ENCODE measurements at places on chromosomes 1 and 21.

- no peak for DNase-seq
These were observed 4.5 kb downstream of the NCMAP start for GRCh38 chr1:24560361-24560760.

- DNase-seq: peak; percentile 87
These were observed 61.8 kb upstream of the NBL1 start for GRCh38 chr1:19582318-19582717.

- peak; percentile 91 for DNase-seq
These were observed at the start of gene SLX9 for GRCh38 chr21:44939532-44940115. SLX9 (plus strand) TSS chr21:44940029; CDS start chr21:44940058, 29 bp downstream.

DNA sequence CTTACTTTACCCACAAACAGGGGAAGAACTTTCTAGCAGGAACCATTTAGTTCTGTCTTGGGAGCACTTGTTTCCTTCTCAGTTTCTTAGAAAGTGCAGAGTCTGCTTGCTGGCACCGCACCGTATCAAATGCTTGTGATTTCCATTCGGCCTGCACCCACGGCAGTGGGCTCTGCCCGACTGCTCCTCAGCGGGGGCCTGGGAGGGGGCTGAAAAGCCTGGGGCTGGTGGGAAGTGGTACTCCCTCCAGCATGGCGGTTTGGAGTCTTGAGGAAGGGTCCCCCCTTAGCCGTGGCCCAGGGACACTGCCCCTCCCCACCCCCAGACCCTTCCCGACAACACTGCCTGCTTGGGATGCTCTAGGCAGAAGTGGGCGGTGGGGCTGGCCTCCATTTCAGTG, 57.0 kb downstream of the KIF26B start:
- DNase-seq: no peak

DNA sequence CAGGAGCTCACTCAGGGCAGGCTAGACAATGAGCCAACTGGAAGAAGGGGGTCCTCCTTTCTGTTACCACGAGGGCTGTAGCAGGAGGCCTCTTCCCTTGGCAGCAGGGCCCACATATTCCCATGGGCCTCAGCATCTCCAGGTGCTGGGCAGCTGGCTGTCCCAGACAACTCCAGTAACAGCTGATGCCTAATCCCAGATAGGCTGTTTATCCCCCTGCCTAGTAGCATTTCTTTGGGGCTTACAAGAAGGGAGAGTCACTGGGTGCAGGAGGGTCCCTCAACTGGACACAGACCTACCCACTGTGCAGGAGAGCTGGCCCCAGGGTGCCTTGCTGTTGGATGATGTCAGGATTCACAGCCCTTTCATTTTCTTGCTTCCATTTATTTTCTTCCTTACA, 278.2 kb downstream of the DSCAM start:
- DNase-seq: no peak

DNA sequence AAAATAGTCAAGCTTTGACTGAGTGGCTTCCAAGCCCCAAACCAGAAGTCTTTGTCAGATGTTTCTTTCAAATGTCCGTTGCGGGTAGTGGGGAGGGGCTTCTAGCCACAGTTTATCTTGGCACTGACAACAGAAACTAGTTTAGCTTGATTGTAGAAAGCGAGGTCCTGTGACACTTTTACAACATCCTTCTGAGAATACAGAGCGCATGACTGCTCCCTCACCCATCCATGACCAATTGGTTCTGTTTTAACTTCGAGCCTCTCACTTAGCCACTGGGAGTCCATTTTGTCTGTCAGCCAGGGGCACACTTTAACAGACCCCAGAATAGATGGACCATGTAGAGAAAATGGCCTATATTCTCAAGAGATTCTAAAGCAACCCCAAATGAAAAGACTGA, 199.2 kb upstream of the ST6GALNAC5 start:
- DNase-seq: no peak

- DNase-seq: no peak
These were observed 3.6 kb downstream of the CAP1 start for GRCh38 chr1:40044110-40044509.

GRCh38 chr1:116372651-116373430, at the start of gene ATP1A1:
ATP1A1 (plus strand) TSS chr1:116373244; CDS start chr1:116373512, 268 bp downstream.
- peak; percentile 97 for DNase-seq

DNA sequence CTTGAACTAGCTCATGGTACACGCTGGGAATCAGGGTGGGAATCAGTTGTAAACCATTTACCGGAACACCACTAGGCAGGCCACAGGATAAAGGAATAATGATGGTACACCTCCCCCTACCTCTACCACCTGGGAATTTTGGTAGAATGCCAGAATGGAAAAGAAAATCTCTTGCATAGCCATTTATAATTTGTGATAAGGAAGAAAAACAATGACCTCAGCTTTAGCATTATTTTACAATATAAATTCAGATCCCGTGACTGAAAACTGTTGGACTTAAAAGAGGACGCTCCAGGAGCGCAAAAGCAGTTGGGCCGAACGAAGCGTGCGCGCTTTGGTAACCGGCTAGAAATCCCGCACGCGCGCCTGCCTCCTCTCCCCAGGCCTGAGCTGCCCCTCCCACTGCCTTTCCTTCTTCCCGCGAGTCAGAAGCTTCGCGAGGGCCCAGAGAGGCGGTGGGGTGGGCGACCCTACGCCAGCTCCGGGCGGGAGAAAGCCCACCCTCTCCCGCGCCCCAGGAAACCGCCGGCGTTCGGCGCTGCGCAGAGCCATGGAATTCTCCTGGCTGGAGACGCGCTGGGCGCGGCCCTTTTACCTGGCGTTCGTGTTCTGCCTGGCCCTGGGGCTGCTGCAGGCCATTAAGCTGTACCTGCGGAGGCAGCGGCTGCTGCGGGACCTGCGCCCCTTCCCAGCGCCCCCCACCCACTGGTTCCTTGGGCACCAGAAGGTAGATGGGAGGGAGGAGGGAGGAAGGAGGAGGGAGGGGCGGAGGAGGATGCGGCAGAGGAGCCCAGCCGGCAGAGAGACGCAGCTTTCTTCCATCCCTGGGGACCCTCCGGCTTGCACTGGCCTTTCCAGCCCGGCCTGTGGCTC, at the start of gene CYP4X1:
Gene CYP4X1 (plus strand): TSS at position 402 of the 873 bp plus-strand sequence. CDS start 149 bp downstream, at position 551.
- DNase-seq: peak; percentile 71

- no peak for DNase-seq
These were observed 31.4 kb downstream of the SLC44A3 start for GRCh38 chr1:94851571-94851970.

DNA sequence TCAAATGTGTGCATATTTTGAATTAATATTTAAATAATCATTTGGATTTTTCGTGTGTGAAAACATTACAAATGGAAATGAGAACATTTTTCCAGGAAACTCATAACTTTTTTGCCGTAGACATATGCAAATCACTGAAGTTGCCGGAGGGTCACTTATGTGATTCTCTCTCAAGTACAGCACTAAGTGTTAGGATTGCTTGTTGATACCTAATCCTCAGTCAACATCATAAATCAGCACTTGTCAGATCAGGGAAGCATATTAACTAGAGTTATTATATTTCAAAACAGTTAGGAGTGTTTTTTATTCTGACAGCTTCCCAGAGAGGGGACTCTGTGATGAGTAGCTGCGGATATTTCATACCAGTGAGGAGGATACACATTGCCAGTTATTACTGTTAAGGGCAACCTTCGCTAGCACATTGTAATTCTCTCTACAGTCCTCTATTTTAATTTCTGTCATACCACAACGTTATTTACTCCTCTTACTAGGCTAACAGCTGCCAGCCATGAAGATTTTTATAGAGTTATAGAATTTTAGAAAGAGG, 41.5 kb downstream of the NCAM2 start:
- DNase-seq: no peak

- peak; percentile 22 for DNase-seq
These were observed 16.5 kb upstream of the PIGM start for GRCh38 chr1:160048335-160048734.

- no peak for DNase-seq
These were observed 54.6 kb downstream of the MATN1 start for GRCh38 chr1:30668546-30669327.

DNA sequence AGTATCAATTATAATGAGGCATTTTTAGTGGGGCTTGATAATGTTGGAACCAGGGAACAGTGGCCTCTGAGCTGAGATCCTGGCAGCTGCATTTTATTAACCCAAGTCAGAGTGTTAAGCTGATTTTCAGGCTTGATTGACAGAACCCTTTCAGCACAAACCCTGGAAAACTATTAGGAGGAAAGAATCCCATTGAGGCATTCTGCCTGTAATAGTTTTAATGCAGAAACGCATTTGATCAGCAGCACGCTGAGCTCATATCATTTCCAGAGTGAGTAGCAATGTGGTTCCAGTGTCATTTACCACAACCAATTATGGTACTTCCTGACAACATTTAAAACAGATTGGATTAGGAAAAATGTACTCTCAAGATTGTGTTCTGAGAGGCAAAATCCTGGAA, 78.3 kb upstream of the BARHL2 start:
- DNase-seq: no peak

GRCh38 chr1:64962441-64962840, 3.9 kb downstream of the JAK1 start:
- DNase-seq: no peak

GRCh38 chr1:93658188-93658587, 23.4 kb downstream of the BCAR3 start:
- DNase-seq: no peak

DNA sequence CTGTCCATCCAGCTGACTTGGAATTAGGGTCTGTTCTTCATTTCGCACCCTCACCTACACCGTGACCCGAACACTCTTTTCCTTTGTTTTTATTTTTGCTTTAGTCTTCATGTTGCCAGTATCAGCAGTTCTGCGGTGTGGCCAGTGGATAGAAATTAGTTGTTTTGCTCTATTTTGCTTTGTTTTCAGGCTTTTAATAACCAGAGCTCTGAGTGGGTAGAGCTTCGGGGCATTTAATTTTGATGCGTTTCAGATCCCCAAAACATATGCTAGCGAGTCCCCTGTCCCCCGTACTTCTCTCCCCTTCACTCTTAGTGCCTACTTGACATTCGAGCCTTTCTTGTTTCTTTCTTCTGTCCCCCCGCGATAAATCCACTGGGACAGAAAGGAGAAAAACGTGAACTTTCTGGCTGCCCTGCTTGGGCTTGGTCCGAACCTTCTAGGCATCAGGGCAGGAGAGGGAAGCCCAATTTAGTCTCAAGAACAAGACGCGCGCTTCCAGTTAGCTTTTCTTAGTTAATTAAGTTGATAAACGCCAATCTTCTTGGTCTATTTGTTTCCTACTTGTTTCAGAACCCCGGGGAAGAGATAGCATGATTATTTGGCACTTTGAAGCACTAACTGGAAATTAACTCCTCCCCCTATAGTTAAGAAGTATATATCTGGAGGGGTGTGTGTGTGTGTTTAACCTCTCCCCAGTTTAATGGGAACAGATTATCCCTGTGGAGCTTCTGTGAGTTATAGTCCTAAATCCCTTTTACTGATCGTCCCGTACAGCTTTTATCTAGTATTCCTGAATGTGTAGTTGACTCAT, 839 bp downstream of the SWT1 start:
- DNase-seq: peak; percentile 24

DNA sequence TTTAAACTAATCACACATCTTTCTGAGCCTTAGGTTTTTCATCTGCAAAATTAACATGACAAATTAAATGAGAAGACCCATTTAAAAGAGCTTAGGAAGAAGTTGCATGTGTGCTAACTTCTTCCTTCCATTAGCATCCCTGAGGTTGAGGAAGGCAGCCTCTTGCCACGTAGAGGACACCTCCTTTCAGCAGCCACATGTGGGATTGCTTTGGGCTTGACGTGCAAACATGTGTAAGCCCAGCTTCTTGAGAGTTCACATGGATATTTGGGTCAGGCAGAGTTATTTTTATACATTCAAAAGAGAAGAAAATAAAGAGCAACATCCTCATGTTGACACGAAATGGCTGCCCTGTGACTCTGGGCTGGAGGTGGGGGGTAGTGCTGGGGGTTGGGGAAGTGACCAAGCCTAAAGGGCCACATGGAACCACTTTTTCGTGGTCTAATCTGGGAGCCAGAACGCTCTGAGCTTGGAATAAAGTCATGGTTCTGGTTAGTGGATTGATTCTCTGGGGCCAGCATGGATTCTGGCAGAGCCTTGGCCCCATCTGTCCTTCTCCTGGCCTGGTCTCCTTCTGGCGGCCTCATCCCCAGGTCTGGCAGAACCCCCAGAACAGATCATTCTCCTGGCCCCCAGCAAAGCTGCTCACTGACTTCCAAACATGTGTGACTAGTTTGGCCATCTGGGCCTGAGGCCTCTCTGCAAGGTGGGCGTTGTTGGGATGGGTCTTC, 137.1 kb upstream of the USP24 start:
- DNase-seq: no peak

DNA sequence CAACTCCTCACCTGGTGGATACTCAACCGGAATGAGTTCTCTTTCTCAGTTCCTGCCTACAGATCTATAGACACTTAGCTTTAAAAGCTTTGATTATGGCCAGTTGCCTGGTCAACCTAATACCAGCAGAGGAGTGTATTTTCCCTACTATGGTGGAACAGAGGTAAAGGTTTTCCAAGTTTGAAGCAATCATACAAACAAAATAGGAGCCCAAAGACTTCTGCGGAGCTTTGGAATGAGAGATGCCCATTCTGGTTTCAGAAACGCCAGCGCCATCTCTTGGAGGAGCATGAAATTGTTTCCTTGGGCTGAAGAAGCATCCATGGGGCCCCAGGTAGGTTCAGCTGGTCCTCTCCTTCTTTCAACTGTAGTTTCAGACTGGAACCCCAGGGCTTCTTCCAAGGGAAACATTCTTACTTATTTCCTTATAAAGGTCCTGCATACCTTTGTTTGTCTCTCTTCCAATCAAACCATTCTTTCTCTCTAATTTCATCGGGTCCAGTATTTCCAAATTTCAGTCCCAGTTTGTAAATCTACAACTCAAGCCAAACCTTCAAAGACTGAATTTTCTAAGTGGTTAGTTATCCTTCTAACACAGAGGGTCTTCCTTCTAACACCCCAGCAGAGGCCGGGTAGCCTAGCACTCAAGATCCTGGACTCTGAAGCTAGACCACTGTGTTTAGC, 95.9 kb downstream of the KCNJ15 start:
- DNase-seq: peak; percentile 87

- no peak for DNase-seq
These were observed 12.1 kb downstream of the CENPF start for GRCh38 chr1:214615109-214615508.

GRCh38 chr1:72851597-72851996, 569.3 kb upstream of the NEGR1 start:
- no peak for DNase-seq
